ENCODE measurements at places on chromosomes 3 and 15. TPM values are rescaled to one million over a fixed set of nuclear protein-coding genes. Genes with fewer than 3 reads are reported as not detected.

- ATAC-seq, result no peak
Observed at GRCh38 chr3:194503081-194503531, 16.3 kb upstream of the ATP13A3 start.

DNA sequence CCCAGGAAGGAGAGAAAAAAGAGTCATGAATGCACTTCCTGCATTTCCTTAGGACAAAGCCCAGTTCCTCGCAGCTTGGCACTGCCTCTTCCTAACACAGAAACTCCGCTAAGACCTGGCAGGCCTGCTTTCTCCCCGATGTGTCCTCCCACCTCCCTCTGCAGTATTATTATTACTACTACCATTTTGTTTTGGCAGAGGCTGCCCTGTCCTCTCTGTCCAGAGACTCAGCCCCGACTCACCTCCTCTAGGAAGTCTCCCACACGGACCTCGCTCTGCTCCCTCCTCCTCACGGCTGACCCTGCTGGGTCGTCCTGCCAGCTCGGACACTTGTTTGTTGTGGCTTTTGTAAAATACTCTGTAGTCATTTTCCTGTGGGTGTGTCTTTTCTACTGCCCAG is 107.2 kb upstream of the HACD2 start:
- no peak for ATAC-seq

DNA sequence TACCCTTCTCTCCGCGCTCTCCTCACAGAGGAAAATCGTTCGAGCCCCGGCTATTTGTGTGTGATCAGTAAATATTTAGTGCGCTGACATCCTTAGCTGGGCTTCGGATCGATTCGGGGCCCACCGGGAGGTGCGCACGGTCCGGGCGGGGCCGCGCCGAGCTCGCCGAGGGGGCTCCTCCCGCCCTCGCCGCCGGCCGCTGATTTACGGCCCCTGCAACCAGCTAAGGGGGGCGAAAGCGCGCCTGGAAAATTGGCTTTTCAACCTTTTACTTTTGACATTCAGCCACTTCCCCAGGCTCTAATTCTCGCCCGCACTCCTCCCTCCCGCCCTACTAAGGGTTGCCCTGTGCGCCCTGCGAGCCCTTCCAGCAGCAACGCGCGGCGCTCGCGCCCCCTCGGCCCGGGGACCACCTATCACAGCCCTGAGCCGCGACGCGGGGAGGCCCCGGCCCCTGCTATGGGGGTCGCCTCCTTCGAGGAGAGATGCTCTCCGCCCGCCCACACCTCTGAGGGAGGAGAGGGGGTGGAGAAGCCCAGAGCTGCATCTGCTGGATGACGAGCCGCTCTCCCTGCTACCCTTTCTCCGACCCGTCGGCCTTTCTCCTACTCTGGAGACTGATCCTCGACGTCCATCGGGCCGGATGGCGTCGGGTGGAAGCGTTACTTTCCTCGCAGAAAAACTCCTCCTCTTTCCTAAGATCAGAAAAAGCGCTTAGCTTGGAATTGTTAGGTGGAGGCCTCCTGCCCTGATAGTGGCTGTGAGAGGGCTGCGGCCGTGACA is 7.8 kb upstream of the NR2F2 start:
- no peak for ATAC-seq

GRCh38 chr3:119741657-119742590 is 39.1 kb downstream of the CFAP91 start:
- ATAC-seq, result no peak

DNA sequence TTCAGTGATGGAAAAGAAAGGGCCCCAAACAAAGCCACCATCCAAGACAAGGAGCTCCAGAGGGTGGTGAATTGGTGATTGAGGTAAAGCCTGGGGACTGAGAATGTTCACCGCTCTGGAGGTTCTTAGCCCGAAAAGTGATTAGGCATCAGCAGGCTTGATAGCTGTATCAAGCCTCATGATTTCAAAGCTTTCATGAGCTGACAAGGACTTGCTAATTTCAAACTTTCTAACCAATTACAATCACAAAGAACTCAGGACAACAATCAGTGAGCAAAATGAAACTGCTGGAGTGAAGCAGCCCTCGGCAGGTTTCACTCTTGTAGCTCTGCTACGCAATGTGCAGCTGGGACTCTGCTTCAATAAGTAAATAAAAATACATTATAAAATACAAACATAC is 391.3 kb downstream of the TIGIT start:
- ATAC-seq, result no peak

- no peak for ATAC-seq
Observed at GRCh38 chr15:48374472-48374871, 43.2 kb downstream of the DUT start.

MYNN gene
- 25.1 TPM for total RNA-seq

IGF2BP2 gene
- 32.6 TPM for total RNA-seq

FBXL2 gene
- total RNA-seq, result 19.3 TPM

FGF7 gene
- total RNA-seq, result 0.38 TPM

RAD54L2 gene
- total RNA-seq, result 23.4 TPM

TM4SF18 gene
- not detected for total RNA-seq

ITIH1 gene
- not detected for total RNA-seq

Measured in motor neuron (in vitro differentiated cells).